ENCODE measurements at places on chromosomes 5 and 9. TPM values are rescaled to one million over a fixed set of nuclear protein-coding genes. Genes with fewer than 3 reads are reported as not detected.
A peak's percentile ranks its signal among the peaks of the same experiment; 100 is the strongest.

DNA sequence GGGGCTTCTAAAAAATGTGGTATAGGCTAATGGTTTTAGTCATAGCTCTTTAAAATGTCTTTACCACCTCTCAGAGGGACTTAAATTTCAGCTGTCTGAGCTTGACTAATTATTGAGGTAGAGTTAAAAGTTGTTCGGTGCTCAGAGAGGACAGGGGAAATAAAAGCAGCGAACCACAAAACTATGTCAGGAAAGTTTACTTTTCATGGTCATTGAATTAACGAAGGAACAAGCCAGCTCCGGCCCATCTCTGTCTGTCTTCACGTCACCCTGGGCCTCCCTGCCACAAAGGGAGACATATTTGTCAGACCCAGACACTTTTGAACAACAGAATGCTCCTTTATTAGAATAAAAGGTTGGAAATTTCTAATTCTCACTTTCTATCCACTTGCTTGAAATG lies 98.8 kb upstream of the EFNA5 start:
- no peak for DNase-seq

GRCh38 chr5:39774605-39775004 lies 349.8 kb upstream of the DAB2 start:
- no peak for DNase-seq

PRR7 gene
- not detected for total RNA-seq

- peak; percentile 45 for DNase-seq
Measured at GRCh38 chr5:58498340-58498942, 7.2 kb downstream of the GAPT start.

DNA sequence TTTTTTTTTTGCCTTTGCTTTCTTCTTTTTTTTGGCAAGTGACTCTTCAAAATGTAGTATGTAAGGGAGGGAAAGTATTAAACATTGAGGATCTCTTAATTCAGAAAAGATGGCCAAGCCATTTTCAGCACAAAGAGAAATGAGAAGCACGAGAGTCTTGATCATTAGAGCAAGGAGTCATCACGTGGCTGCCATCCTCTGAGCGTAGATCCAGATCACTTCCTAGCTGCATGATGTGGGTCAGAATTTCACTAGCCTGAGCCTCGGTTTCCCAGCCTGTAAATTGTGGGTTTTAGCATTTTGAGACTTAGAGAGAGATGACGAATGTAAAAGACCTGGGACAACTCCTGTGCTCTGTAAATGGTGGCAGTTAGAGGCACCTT lies 312.9 kb downstream of the ARHGEF28 start:
- DNase-seq: no peak

ADAMTS6 gene
- not detected for total RNA-seq

SLC6A7 gene
- total RNA-seq: not detected

GRCh38 chr5:133405275-133406034 lies 206.9 kb downstream of the FSTL4 start:
- DNase-seq: no peak

DNA sequence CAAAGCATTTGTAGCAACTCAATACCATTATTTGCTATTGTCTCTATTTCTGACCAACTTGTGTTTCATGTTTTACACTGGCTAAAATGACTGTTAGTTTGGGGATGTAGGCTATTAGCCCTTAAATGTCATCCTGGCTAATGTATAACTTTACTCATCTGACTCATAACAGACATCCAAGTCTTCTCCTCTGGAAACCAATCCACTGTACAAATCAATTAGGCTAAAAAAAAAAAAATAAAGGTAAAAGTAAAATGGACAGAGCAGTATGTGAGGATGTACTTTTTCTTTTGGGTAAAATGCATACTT lies 20.6 kb downstream of the MEGF9 start:
- no peak for DNase-seq

- DNase-seq: no peak
Measured at GRCh38 chr5:1736065-1736464, 63.6 kb downstream of the MRPL36 start.

GRCh38 chr5:171907725-171908343 lies 98.6 kb downstream of the FBXW11 start:
- peak; percentile 34 for DNase-seq

BTNL9 gene
- 19.1 TPM for total RNA-seq

- no peak for DNase-seq
Measured at GRCh38 chr5:134037160-134037559, 32.4 kb upstream of the VDAC1 start.

DNA sequence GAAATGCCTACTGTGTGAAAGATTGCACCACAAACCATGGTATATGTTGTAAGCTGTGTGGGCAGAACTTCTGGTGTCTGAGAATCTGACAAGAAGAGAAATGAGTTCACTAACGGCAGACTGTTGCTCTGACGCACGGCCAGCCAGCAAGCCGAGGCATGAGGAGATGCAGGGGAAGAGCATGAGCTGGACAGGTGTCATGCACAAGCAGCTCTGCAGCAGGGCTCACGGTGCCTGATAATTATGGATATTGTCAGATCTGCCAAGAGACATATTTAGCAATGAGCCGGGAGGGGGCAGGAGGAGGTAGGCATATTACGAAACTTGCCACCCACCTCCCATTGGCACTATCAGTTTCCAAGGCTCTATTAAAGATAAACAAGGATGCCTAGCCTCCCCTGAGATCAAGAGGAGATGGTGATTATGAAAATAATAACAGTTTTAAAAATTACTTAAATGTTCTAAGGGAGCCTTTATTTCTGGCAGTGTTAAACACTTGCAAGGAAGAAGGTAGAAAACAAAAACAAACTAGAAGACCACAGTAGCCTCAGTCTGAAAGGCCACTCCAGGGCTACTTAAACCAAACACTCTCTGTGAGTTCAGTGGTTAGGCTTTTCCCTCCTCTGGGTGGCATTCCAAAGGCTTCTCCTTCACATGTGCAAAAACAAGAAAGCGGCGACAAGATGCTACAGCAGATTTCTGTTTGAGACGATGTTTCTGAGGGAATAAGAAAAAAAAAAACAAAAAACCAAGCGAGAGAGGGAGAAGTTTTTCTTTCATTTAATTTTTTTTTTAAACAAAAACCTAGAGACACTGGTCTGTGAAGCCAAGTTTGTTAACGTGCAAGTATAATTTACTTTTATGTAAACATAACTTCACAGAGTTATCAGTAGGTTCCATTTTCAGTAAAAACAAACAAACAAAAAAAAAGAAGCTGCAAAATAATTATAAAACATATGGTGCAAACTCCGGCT lies 339.5 kb downstream of the BNC2 start:
- peak; percentile 48 for DNase-seq

DNA sequence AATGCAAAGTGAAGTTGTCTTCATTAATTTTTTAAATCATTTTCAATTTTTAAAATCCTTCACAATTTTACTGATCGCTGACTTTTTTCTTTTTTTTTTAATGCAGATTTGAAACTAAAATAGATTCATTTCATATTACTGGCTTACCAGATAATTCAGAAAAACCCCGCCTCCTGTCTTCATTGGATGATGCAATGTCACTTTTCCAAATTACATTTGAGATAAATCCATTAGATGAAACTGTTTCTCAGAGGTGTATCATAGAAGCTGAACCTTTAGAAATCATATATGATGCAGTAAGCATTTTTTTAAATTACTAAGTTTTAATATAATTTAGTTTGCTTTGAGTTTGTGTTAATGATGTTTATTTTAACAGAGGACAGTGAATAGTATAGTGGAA lies 60.6 kb downstream of the VPS13A start:
- DNase-seq: no peak

- DNase-seq: no peak
Measured at GRCh38 chr5:164555809-164556208, 1050.4 kb downstream of the MAT2B start.

- DNase-seq: no peak
Measured at GRCh38 chr9:33437205-33437604, 10.2 kb downstream of the AQP3 start.

ADRA1B gene
- total RNA-seq: not detected
